GM13977 (cell line): ENCODE measurements at places on chromosomes 2 and 18.
A peak's percentile ranks its signal among the peaks of the same experiment; 100 is the strongest.

DNA sequence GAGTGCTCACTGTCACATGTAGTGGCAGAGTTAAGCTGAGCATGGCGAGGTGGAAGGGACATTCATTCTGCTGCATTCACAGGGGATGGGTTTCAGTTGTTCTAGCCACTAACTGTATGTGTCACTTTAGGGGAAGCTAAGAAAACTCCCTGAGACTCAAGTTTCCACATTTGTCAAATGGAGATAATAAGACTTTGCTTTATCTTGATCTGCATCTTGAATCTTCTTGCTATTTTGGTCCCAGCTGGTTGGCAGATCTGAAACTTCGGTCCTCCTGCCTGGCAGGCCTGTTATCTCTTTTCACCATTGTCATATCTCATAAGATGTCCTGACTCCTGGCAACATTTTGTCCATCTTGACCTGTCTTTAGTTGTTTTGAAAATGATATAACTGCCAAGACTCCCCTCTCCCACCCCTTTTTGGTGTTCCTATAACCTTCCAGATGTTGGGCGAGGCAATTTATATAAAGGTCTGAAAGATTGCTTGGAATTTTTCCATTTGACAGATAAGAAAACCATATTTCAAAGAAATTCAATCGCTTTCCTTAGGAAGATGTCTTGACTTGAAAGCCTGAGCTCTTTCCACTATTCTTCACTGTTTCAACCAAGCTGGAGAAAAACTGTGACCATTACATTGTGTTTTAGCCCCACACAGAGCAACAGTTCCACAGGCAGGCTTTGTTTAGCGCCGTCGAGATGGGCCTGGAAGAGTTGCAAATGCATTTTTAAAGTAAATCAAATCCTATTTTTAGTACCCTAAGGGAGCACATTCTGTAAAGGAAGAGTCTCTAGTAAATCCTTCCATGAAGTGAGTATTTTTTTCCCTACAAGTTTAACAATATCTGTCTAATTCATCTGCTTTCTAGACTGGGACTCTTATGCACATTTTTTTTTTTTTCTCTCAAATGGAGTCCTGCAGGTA, 33.4 kb downstream of the MYCN start:
- DNase-seq, result no peak

GRCh38 chr2:150011161-150011730, 423.7 kb upstream of the MMADHC start:
- no peak for DNase-seq

DNA sequence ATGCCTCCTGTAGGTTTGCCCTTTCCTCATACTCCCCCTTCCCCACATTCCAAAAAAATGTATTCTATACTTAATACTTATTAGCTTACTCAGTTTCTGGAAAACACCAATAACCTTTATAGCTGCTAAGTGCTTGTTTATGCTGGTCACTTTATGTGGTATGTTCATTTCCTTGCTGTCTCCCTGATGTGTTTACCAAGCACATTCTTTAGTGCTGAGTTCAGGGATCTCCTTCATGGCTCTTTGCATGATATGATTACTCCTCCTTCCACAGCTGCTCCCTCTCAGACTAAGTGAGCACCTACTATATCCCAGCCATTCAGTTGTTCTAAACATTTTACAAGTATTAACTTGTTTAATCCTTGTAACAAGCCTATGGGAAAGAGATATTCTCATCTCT, 698.3 kb upstream of the FANCL start:
- DNase-seq, result no peak

- DNase-seq, result no peak
Observed at GRCh38 chr2:19051203-19051831, 307.1 kb downstream of the OSR1 start.

DNA sequence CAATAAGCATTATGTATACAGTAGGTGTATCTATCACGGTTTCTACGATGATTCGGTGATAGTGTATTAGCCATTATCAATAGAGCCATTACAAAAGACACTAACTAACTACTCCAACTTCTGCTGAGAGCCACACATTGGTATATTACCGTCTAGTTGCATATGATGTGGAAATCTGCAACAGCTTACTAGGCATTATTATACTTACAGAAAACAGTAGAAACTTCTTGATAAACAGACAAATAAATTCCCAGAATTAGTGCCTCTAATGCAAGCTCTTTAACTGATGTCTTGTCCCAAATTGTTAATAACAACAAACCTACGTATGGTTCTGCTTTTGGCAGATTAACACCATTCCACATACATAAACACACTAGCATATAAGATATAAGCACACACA, 1923.0 kb upstream of the PIK3C3 start:
- DNase-seq, result no peak

GRCh38 chr2:201255408-201256033, 4.8 kb upstream of the CASP8 start:
- DNase-seq, result no peak

DNA sequence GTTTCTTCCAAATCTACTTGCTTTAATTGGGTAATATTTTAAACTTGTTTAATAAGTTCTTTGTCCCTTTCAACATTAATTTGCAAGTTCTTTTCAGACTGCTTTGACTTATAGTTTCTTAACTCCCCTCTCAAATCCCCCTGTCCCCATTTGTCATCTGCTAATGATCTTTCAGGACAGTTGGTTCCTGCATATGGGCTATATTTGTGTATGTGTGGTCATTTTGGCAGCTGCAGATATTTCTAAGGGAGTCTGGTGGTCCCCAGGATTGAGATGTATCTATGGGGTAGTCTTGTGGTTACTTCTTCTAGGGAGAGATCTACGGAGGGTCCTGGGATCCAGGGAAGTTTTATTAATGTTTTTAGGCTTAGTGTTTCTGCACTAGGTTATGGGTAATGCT, 120.6 kb upstream of the SP3 start:
- DNase-seq, result no peak

DNA sequence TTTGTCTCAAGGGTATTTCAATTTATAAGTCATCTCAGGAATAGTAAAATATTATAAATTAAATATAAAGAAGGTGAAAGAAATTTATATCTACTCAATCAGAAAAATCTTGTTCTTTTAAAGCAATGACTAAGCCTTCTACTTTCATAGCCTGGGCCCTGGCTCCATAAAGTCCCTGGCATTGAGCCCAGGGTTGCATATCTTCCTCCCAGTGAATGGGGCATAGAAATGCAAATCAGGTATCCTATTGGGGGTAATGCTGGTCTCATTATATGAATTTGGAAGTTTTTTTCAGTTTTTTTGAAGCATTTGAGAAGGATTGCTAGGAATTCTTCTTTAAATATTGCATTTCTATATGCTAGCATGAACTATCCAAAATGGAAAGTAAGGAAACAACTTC, 73.9 kb upstream of the MC2R start:
- DNase-seq, result no peak

- no peak for DNase-seq
Observed at GRCh38 chr2:178863130-178863855, 56.1 kb upstream of the TTN start.

GRCh38 chr2:106334802-106335201, 133.4 kb downstream of the RGPD3 start:
- DNase-seq, result no peak

- DNase-seq, result no peak
Observed at GRCh38 chr2:219026946-219027345, 14.4 kb downstream of the CFAP65 start.

GRCh38 chr2:122145856-122146255, 390.4 kb downstream of the TSN start:
- no peak for DNase-seq

DNA sequence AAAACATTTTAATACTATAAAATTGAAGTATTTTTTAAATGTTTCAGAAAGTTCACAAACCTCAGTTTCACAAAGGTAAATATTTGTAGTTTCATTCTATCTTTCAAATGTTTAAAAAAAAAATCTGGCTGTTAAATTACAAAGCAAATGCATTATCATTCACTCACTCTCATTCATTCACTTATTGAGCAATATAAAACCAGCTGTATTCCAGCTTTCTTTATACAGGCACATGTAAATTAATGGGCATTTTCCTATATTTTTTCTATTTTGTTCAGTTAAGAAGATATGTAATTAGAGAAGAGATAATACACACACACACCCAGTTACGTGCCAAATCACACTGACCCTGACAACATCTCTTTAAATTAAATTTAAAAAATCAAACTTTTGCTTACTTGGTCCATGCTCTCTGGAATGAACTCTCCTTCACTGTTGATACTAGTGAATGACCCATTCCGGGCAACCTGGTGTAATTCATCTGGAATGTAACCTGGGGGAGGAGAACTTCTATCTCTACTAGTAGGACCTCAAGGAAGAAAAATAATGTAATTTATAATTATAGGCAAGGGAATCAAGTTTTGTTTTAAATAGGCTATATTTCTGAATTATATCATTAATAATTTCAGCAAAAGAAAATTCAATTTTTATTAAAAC, 32.5 kb upstream of the ERCC3 start:
- no peak for DNase-seq

- peak; percentile 51 for DNase-seq
Observed at GRCh38 chr18:62325806-62326645, 916 bp downstream of the TNFRSF11A start.

DNA sequence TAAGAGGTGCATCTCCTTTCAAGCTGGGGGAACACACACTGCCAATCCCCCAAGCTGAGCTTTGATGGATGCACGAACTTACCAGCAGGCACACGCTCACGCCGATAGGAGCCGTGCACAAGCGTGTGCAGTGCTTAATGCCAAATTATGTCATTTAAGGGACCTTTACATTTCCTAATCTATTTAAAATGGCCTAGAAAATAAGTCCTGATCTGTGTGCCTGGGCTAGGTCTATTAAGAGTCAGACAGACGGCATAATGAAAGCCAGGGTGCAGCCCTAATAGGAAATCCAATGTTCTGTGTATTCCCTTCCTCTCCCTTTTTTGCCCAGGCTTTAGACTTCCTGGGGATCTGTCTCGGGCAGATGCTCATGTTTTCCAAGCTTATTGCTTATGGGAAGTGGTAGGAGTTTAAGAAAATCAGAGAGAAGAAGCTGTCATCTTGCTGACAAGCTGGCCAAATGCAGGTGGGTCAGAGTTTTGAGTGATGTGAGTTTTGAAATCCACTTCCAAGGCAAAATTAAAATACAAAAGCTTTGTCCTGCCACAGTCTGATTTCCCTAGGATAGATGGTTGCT, 142.6 kb downstream of the MYT1L start:
- DNase-seq, result no peak
